ENCODE measurements at places on chromosomes 11 and 22.
A peak's percentile ranks its signal among the peaks of the same experiment; 100 is the strongest.

DNA sequence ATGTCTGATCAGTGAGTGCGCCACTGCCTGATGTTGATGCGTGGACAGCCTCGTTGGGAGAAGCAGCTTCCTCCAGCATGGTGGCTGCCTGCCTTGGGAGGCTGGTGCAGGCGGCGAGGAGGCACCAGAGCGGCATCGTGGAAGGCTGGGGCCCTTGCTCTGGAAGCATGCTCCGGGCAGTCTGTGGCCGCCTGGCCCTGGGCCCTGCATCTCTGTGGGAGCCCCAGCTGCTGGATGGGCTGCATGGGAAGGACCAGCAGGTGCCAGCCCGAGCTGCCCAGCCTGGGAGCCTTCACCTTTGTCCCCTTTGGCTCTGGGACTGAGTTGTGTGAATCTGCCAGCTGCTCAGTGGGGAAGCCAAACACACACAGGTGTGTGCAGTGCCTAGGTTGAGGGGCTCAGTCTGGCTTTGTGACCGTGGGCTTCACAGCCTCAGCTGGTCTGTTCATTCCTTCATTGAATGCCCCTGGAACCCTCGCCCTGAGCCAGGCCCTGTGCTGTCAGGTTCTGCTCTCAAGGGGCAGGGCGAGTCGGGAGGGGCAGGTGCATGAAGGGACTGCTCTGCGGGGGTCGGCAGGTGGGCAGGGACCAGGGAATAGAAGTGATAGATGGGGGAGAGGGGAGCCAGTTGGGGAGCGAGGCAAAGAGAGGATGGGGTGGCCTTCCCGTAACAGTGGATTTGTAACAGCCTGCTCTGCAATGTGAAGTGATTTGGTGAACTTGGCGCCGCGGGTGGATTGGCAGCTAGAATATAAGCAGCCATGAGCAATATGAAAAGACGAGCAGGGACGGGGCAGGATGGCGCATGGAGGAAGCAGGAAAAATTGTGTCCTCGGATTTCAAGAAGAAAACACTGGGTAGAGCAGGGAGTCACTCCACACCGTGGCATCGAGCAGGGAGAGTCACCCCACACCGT, 354.2 kb downstream of the TBC1D22A start:
- DNase-seq = no peak

DNA sequence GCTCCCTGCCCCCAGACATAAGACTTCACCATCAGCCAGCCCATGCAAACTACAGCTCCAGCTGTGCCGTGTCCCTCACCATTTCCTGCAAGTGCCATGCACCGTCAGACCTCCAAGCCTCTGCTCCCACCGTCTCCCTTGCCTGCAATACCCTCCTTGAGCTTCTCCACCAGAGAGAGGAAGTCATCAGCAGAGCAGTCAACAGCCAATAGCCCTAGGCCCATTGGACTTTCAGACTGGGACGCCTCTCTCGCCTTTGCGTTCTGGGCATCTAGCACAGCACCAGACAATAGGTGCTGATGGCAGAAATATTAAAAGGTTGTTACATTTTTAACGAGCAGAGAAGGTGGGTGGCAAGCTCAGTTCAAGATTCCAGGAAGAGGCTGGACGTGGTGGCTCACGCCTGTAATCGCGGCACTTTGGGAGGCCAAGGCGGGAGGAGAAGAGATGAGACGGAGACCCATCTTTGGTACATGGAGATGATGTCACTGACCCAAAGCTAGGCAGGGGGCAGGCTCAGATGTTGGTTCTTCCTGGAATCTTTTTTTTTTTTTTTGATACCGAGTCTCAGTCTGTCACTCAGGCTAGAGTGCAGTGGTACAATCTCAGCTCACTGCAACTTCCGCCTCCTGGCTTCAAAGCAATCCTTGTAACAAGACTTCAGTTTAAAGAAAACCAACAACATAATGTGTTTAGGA, 31.9 kb downstream of the SCGB1A1 start:
- no peak for DNase-seq

DNA sequence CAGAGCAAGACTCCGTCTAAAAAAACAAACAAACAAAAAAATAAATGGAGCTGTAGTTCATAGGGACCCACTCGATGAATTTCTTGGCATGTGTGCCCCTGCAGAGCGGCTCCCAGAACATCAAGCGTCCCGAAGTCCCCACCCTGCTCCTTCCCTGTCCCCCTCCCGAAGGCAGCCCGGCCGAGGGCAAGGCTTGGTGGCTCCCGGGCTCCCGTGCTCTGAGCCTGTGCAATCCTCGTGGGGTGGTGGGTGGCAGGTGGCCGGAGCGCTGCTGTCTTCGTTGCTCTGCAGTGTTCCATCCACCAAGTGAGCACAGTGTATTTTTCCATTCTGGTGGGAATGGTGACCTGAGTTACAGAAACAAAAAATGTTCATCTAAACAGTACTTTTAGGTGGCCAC, 33.5 kb upstream of the GAL start:
- DNase-seq = no peak

DNA sequence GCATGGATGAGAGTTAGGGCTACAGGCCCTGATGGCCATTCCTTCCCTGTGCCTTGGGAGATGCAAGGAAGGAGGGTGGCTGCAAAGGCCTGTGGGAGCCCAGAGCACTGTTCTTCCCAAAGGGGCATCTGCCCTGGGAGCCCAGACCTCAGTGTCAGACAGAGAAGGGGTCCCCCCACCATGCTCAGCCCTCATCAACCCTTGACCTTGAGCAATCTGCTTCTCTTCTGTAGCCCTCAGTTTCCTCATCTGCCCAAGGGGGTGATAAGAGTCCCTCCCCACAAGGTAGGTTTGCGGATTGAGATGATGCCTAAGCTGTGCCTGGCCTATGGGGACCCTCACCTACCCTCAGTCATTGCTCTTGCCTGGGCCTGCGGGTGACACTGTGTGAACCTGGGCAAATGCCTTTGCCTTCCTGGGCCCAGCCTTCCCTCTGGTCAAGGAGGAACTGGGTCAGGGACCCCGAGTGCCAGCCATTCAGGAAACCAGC, 47.5 kb downstream of the IGLL5 start:
- DNase-seq = no peak

- peak; percentile 17 for DNase-seq
These were observed 38.8 kb downstream of the NUMA1 start for GRCh38 chr11:72041364-72042063.

- DNase-seq = no peak
These were observed 55.2 kb upstream of the ZBED5 start for GRCh38 chr11:10913075-10913474.

GRCh38 chr11:117385906-117386305, 58.3 kb downstream of the CEP164 start:
- DNase-seq = no peak

GRCh38 chr11:80586464-80586863, 1145.6 kb upstream of the TENM4 start:
- no peak for DNase-seq

DNA sequence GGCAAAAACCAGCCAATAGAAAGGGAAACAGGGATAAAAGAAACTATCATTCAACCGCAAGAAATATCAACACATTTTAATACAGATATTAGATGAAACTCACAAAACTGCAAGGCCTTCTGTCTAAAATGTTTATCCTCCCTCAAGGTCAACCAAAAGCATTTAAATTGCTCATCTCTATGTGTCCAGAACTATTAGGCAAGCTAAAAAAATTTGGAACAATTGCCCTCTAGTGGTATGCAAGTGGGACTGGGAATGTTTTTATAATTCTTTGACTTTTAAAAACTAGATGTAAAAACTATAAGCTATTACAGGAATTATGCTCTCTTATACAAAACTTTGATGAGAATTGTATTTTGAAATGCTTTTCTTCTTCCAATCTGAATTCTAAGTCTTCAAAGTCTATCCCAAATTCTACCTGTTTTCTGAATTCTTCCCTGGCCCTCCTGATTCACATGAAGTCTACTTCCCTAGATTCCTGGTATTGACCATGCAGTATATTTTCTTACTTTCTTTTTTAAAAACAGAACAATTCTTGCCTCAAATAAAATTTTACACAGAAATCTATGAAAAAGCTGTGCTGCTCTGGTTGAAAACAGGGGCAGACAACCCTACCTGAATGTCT, 4.9 kb downstream of the CWC15 start:
- no peak for DNase-seq

- DNase-seq = no peak
These were observed 697.6 kb downstream of the KCNA4 start for GRCh38 chr11:29319210-29319609.

- DNase-seq = no peak
These were observed 9.9 kb downstream of the FADS3 start for GRCh38 chr11:61881397-61881796.

- DNase-seq = no peak
These were observed 297.7 kb upstream of the FAT3 start for GRCh38 chr11:91926965-91927364.

- DNase-seq = no peak
These were observed 6.1 kb upstream of the WBP2NL start for GRCh38 chr22:41992496-41992895.

DNA sequence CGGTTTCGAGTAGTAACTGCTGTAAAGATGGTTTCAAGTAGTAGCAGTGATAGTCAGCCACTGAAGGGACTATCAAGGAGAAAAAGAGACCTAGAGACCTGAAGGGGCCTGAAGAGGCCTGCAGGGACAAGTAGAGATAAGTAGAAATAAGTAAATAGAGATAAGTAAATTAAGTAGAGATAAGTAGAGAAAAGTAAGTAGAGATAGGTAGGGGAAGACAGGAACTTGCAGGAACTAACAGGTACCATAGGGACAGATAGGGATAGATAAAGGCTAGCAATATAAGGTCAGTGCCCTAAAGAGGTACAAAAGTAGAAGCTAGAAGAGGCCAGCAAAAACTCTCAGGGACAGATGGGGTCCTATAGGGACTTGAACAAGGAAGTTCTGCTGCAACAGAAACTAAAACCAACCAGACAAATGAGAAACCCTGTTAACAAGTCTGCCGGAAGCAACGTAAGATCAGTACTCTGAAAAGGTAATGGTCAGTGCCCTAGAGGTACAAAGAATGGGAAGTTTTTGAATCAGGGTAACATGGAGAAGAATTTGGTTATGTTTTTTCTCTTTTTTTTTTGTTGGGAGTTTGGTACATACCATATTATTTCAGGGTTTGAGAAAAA, 9.6 kb upstream of the SC5D start:
- DNase-seq = no peak

DNA sequence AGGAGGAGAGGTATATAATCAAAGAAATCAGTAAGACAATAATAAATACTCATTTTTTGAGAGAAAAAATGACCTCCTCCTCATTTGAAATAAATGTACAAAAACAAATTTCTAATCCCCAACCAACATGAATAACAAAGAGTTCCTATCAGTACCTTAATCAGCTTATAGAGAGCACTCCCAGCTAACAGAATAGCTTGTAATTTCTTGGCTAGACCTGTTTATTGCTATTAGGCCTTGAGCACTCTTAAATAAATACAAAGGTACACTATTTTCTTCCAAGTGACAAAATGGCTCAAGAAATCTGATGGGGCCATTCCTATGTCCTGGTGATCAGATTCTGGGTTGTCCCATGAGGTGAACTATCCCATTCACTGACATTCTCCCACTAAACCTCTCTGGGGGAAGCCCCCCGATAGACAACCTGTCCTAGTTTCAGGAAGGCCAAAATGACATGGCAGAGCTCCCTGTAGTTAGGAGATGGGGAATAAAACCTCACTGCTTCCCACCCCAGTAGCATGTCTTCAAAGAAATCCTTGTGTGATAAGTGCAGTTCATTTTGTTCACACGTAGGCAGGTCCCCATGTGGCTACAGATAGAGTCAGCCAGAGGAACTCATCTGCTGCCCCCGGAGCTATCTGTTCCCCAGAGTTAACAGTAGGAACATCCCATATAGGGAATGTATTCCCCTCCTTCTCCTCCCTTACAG, 385.7 kb downstream of the SOX6 start:
- no peak for DNase-seq

- no peak for DNase-seq
These were observed 524.5 kb downstream of the NTM start for GRCh38 chr11:131894615-131895544.

GRCh38 chr11:57513911-57514537, 1.5 kb downstream of the SLC43A1 start:
- DNase-seq = no peak

GRCh38 chr22:37026325-37026724, 6.8 kb downstream of the MPST start:
- DNase-seq = no peak

GRCh38 chr22:35154937-35155387, 89.0 kb downstream of the ISX start:
- no peak for DNase-seq

DNA sequence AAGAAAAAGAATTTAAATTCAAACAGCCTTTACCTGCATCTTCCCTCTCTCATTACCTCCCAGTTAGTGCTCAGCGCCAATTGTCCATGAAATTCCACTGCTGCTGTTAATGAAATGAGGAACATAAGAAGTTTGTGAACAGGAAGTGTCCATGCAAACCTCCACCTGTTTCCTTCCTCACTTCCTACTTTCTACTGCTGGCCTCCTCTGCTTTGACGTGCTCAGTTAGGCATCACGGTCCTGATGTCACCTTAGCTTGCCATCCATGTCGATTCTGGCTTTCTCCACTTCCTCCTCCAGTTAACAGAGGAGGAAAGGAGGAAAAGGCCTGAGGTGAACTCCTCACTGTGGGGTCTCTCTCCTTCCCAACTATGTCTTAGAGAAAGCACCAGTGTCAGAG, 26.9 kb upstream of the HTR3A start:
- no peak for DNase-seq

DNA sequence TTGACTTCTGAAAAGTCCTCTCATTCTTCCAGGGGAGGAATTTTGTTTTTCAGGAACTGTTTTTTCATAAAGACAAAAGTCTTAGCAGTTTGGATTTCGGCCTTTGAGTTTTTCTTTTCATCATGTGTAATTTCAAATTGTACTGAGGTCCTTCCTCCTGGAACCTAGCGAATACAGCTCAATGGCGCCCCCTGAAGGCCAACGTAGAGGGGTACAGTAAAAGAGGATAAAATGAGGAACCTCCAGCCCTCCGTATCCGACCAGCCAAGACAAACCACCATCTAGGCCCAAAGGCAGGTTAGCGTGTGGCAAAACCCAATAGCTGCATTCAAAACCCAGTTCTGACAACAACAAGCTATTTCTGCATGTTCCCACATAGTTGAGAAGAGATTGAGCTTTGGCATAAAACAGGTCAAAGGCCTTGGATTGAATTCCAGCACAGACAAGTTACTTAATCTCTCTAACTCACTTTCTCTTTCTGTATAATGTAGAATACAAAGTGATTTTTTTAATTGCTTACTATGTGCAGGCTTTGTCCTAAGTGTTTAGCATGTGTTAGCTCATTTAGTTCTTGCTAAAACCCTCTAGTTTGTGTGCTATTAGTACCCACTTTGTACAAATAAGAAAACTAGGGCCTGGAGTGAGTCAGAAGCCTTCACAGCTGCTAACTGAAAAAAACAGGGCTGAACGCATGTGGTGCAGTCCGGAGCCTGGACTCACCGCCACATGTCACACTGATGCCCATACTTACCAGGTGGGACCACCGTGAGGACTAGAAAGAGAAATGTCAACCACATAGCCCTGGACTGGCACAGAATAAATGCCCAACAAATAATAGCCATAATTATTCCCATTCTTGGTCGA, 43.2 kb upstream of the ETS1 start:
- peak; percentile 63 for DNase-seq
